ENCODE measurements at places on chromosomes 6 and 20.
A peak's percentile ranks its signal among the peaks of the same experiment; 100 is the strongest.

DNA sequence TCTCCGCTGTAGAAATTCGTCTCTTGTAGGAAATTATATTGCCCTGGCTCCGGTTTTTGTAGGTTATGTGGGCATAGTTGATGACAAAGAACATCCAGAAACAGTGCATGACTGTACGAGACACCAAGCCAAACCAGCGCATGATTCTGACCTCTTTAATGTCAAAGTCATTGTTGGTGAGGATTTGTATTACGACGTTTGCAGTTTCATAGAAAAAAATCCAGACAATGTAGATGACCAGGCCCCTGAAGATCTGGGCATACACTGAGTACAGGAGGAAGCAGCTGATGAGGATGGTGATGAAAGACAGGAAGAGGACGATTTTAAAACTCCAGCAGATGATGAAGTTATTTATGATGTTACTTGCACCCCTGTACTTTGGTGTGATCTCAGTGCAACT lies 39.1 kb upstream of the TBC1D22B start:
- no peak for DNase-seq

- DNase-seq: no peak
Observed at GRCh38 chr6:6915219-6915618, 192.5 kb upstream of the RREB1 start.

- no peak for DNase-seq
Observed at GRCh38 chr6:8589941-8590729, 154.8 kb upstream of the SLC35B3 start.

DNA sequence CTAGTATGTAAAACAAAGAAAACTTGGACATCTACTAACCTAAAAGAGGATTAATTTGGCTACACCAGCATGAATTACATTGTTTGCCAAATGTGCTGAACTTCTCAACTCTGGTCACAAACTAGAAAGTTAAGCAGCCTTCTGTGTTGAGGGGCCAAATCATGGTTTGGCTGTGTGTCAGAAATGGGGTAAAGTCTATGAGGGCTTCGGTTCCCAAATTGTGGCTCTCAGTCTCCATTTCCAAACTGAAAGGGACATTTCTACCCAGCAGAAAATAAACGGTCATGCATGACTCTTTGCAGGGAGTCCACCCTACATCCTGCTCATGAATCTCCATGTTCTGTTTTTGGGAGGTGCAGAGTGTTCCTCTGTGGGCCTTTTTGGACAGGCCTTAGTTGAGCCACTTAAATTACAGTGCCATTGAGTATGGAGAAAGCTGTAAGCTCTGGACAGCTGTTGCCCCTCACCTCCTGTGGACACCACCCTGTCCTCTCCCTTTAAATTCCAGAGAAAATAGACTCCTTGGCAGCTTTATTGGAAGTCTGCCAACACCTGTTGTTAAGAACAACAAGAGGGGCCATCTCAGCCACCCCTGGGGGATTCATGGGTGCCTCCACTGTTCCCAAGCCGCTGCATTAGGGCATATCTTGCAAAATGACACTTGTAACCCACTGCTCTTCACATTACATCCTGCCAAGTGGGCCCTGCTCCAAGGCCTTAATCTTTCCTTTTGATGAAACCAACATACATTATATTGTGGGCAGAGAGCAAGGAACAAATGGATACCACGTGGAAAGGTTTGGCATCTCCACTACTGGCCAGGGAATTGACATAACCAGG lies 27.5 kb upstream of the SNRPC start:
- no peak for DNase-seq

GRCh38 chr6:136658711-136659110 lies 108.5 kb upstream of the MAP7 start:
- DNase-seq: no peak

- DNase-seq: no peak
Observed at GRCh38 chr6:53829698-53830221, 35.0 kb downstream of the LRRC1 start.

GRCh38 chr20:1335961-1336698 lies 7.2 kb upstream of the SDCBP2 start:
- DNase-seq: no peak

GRCh38 chr6:77674211-77674610 lies 21.4 kb downstream of the MEI4 start:
- DNase-seq: no peak

DNA sequence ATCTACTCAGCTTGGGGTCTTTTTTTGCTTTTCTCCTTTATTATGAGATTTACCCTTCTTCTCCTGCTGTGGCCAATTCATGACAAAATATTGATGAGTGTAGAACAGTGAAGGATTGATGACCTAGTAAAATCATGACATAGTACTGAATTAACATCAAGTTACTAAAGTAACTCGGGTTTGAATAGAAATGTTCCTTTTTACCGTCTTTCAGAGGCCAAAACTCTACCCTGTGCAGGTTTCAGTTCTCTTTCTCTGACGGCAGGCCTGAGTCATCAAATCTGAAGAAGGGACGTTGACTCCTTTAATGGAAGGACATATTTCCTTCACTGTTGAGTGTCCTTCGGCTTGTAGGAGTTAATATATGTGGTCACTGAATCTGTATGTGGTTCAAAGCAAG lies 80.7 kb downstream of the RREB1 start:
- DNase-seq: no peak

- no peak for DNase-seq
Observed at GRCh38 chr6:116139917-116140316, 14.0 kb upstream of the COL10A1 start.

DNA sequence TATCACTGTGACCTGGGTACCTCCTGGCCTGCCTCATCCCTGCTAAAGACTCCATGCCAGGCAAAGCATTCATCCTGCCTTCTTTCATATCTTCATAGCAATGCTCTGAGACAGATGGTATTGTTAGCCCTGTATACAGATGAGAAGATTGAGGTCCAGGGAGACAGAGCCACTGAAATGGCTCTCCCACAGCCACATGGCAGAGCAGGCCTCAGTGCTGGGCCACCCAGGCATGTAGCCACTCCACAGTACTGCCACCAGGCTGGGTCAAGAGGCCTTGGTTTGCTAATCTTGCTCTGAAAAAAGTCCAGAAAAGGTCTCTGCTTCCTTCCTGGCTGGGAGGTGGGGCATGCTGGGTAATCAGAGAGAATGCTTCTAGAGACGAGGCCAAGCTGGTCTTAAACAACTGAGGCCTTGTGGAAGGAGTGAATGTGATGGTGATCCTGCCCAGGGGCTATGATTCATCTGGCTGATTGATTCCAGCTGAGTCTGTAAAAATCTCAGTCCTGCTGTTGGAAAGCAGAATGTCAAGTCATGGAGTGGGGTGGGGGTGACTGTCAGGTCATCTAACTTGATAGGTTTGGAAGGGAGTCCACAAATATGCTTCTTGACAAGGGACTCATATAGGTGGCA lies 29.8 kb downstream of the HM13 start:
- no peak for DNase-seq

DNA sequence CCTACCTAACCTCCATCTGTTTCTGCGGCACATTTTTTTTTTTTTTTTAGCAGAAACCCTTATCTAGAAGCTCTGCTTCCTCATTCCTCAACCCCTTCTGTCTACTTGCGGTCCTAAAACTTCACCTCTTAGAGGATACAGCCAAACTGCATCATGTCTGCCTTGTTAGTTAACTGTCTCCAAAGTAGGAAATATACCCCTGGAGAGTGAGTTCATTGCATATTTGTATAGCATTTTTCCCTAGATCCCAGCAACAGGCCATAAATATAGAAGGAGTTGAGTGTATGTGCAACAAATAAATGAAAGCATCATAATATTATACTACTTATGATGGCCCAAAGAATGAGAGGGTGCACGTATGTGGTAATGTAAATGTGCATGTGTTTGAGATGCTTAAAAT lies 1288.6 kb upstream of the GJE1 start:
- DNase-seq: no peak

DNA sequence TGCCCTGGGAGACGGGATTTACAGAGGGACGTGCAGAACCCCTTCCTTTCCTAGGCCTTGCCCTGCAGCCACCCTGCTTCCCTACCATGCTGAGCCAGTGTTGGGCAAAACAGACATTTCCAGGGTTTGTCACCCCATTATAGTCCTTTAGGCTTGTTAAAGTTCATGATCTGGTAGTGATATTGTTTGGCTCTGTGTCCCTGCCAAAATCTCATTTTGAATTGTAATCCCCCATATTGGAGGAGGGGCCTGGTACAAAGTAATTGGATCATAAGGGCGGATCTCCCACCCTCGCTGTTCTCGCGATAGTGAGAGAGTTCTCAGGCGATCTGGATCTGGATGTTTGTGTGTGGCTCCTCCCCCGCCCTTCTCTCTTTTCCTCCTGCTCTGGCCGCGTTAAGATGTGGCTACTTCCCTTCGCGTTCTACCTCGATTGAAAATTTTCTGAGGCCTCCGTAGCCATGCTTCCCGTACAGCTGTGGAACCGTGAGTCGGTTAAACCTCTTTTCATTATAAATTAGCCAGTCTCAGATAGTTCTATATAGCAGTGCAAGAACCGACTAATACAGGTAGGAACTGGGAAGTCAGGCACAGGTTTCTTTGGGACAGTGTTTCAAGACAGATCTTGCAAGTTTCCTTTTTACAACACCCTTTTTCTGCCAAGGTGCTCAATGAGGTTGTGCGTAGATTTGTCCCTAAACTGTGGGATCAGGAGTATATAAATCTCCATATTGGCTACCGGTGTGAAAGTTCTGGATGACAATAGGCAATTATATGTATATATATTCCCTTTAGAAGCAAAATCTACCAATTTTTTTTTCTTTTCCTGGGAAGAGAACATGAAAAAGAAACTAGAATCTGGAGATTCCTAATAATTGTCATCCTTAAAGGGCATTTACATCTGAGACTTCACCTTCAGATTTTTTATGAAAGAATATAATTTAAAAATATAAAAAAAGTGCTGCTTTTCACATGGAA lies 152.1 kb downstream of the SAMD5 start:
- DNase-seq: no peak

DNA sequence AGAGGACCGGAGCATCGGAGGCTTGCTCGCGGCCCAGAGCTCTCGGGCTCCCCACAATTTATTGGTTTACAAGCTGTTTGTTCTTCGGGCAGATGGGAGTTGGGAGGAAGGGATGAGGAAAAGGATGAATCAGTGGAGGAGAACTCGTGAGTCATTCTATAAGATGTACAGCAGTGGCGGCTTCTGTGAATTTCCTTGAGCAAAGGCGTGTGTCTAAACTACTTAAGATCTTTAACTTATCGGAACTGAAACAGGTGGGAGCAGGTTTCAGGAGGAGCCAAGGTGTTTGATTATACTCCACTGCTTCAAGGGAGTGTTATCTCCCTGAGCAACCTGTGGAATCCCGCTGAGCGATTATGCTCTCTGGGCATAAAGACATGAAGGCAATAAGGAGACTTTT lies 50.5 kb upstream of the IBTK start:
- no peak for DNase-seq

- no peak for DNase-seq
Observed at GRCh38 chr6:155103816-155104366, 108.8 kb downstream of the TIAM2 start.

DNA sequence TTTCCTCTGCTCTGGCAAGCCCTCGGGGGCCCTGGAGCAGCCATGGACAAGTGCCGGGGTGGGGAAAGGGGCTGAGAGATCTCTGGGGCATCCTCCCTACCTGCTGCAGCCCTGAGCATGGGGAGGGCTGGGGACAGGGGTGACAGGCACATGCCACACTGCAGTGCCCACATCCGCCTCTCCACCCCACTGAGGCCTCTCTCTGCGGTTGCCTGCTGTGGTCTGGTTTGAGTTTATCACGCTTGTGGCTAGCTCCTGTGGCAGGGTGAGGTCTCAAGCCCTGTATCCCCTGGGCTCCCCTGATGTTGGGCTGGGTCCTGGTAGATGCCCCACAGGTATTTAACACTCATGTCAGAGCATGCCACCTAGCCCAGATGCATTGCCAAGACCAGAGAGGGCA lies 52.9 kb upstream of the MLN start:
- DNase-seq: no peak

DNA sequence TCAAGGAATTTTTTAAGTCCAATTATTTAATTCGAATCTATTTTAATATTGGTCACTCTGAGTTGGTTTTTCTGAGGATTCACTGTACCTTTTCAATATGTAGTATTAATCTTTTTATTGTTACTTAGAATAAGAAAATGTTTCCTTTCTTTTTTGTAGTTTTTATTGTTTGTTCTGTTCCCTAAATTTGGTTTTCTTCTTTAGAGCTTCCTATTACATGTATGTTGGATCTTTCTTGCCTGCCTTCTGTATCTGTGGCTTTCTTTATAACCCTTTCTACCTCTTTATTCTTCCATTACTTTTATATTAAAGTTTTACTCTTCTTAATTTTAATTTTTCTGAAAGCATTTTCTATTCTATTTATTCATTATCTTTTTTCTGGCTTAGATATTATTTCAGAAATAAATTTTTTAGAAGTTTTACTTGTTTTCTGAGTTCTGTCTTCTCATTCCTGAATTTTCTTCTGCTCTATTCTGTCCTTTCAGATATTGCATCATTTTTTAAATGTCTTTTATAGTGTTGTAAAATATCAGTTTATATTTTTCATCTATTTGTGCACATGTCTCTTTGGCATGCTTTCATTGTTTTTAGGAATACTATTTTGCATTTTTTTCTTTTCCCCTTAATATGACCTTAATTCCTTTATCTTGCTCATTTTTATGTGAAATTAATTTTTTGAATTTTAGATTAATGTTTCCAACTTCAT lies 33.6 kb upstream of the UST start:
- DNase-seq: no peak

GRCh38 chr20:46308258-46309157 lies at the start of gene CDH22:
Gene CDH22, minus strand, starts transcription at chr20:46308498. Its CDS starts 57,204 bp downstream, at chr20:46251294.
- peak; percentile 67 for DNase-seq

GRCh38 chr20:37200926-37201826 lies 21.8 kb upstream of the MROH8 start:
- DNase-seq: no peak

DNA sequence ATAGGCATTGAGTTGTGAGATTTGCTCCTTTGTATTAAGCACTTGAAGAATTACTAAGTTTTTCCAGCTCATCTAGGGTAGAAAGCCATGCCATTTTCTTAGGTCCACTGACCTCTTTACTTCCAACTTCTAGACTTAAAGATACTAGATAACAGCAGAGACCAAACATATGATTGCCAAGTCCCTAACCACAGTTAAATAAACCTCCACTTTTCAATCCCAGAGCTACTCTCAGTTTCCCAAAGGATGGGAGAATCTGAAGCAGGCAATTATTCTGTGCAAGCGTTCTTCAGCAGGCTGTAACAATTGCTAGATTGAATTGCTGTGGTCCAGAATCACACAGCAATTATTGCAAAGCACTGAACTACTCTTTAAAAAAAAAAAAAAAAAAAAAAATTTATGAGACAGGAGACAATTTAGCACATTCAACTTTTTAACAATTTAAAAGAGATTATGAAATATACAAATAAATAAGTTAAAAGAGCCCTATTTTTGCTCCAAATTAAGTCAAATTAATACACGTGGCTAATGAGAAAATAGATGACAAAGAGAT lies 104.0 kb upstream of the PRSS16 start:
- no peak for DNase-seq

- DNase-seq: no peak
Observed at GRCh38 chr6:35427851-35428321, 24.3 kb upstream of the FANCE start.

Measured in head of caudate nucleus (tissue), 42 donors.